OCI-M1 (cell line): ENCODE measurements at places on chromosomes 16 and 17.

GRCh38 chr16:78437352-78437968 lies 338.0 kb downstream of the WWOX start:
- peak; percentile 46 for DNase-seq

GRCh38 chr16:64878940-64879339 lies 242.9 kb downstream of the CDH11 start:
- DNase-seq = no peak

DNA sequence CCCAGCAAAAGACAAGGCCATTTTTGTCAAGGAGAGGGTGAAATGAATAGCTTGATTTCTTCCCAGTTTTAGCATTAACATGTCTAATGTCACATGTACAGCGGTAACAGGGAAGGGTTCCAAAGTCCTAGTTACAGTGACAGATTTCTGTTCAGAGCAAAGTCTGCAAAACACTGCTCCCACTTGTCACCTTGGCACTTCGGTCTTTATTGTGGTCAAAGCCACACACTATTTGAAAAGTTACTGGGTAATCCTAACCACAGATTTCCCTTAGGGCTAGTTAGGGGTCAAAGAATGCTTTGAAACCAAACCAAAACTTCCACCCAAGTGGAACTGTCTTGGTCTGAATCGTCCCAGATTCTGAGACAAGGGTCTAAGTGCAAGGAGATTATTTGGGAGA lies 455.6 kb downstream of the HS3ST3B1 start:
- DNase-seq = no peak

- no peak for DNase-seq
Observed at GRCh38 chr16:72291531-72291981, 119.6 kb upstream of the PMFBP1 start.

DNA sequence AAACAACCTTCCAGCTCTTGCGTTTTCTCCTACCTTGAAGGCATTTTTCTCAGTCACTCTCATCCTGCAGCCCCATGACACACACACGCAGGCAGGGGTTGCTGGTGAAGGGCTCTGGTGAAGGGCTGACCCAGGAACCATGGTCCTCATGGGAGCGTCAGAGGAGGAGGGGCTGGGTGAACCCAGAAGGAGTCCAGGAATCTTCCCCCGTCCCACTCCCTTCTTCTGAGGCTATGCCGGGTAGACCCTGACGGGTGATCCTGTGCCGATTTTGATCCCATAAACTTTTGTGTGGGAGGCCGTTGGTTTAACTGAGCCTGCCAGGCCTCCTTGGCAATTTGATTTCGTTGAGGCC lies 278.4 kb upstream of the FOXF1 start:
- no peak for DNase-seq
